BJ (cell line): ENCODE measurements at places on chromosomes 3 and 15.

DNA sequence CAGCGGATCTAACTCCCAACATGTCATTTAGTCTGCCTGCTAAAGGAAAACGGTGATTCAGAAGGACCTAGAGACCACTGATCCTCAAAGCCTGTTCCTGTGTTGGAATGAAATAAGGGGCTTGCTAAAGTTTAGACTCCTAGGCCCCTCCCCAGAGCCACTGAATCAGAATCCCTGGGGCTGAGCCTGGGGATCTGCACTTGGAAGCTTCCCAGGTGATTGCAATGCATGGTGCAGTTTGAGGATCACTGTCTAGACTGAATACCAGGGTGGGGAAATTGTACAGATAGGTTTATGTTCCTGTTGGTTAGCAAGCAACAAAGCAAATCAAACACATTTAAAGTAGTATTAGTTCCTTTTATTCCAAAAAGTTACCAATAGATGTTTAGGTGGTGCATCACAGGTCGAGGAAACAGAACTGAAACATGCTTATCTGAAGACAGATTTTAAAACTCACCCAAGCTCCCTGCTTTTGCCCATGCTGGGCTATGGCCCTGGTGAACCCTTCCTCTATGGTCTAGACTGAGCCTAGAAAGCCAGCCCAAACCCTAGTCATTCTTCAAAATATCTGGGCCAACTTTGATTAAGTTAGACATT, 29.6 kb upstream of the SPTBN5 start:
- no peak for DNase-seq

DNA sequence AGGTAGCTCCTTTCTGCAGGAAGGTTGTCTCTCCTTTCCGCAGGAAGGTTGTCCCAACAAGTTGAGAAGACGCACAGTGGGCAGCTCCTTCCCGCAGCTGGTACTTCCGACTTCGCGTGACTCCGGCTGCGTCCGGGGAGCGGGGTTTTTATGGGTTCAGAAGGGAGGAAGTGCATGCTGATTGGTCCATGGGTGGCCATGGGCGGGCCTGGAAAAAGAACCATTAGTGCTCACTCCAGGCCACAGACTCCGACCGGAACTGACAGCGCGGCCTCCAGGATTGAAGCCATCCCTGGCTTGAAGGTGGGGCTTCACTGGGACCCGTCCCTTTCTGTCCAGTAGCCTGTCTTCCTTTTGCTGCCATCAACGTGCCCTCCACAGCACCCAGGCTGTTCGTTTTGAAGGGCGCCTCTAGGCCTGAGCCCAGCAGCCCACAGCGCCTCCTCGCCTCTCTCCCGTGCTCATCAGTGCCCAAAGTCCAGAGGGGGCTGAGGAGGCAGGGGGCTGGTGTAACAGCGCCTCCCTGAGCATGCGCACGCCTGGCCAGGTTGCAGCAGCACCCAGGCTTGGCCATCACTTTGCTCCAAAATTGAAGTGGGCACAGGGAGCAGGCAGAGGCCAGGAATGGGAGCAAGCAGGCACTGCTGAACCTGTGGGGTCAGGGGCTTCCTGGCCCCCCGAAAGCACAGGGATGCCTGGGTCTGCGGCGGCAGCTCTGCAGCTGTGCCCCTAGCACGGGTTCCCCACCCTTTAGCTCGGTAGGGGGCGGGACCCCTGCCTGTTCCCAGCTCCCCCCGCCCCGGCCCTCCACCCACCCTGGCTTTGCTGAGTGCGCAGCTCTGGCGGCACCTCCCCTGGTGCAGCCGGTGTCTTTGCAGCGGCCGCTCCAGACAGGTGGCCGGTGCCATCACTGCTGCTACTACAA, 330.6 kb upstream of the MCTP2 start:
- no peak for DNase-seq

GRCh38 chr3:172648747-172649146, 62.1 kb downstream of the NCEH1 start:
- DNase-seq = no peak

DNA sequence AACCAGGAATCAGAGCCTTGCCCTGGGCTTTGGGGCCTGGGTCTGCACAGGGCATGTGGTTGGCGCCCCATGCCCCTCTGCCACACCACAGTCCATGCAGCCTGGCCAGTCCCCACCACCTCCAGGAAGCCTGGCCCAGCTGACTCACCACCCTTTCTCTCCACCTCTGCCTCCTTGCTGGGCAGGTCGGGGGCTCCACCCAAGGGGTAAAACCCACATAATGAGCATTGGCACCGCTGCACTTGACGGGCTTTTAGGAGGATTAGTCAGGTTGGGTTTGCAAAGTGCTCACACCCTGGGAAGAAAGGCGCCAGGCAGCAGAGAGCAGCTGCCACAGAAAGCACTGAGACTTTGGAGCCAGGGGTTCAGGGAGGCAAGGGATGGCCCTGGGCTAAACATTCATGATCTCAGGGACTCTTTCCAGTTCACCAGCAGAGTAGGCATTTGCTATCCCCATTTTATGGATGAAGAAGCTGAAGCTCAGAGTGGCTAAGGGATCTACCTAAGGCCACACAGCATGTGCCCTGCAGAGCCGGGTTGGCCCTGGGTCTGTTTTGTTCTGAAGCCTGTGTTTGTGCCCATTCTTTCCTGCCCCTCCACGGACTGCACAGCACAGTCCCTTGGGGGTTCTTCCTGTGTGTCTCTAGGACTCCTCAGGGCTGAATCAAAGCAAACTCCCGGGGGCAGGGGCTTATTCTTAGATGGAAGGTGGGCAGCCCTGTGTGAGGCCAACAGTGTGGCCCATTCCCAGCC, 113.4 kb downstream of the ETFA start:
- DNase-seq = no peak

GRCh38 chr15:75659928-75660645, 12.4 kb downstream of the SNX33 start:
- no peak for DNase-seq

DNA sequence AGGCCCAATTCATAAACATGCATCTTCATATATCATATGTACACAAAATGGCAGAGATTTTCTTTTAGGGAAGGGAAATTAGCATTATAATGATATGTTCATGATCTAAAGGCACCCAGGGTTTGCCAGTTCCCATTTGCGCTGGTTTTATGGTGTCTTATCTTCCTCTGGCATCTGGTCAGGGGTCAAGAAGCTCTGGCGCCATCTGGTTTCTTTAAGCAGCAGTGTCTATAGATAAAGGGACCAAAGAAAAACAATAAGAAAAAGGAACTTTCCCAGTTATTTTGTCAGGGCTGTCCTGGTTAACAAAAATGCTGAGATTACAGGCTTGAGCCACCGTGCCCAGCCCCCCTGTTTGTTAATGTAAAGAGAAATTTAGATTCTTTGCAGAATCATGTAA, 3.3 kb upstream of the DCP1A start:
- DNase-seq = no peak

GRCh38 chr15:63348392-63348791, 33.3 kb downstream of the CA12 start:
- no peak for DNase-seq

DNA sequence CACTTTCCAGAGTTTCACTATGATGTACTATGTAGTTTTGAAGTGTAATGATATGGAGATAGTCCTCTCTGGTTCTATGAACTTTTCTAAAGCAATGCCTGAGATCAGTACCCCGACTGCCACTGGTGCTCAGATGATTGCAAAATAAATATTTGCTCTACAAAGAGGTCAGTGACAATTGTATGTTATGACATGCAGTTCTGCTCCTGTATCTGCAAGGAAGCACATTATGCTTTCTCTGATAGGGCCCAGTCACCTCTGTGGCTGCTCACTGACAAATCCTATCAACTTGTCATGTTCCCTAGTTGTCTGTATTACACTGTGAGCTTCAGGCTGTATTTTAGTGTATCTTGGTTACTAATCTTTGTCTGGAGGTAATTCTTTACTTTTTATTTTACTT, 362.6 kb downstream of the ROBO1 start:
- DNase-seq = no peak

GRCh38 chr3:116276675-116277074, 168.6 kb downstream of the LSAMP start:
- DNase-seq = no peak

DNA sequence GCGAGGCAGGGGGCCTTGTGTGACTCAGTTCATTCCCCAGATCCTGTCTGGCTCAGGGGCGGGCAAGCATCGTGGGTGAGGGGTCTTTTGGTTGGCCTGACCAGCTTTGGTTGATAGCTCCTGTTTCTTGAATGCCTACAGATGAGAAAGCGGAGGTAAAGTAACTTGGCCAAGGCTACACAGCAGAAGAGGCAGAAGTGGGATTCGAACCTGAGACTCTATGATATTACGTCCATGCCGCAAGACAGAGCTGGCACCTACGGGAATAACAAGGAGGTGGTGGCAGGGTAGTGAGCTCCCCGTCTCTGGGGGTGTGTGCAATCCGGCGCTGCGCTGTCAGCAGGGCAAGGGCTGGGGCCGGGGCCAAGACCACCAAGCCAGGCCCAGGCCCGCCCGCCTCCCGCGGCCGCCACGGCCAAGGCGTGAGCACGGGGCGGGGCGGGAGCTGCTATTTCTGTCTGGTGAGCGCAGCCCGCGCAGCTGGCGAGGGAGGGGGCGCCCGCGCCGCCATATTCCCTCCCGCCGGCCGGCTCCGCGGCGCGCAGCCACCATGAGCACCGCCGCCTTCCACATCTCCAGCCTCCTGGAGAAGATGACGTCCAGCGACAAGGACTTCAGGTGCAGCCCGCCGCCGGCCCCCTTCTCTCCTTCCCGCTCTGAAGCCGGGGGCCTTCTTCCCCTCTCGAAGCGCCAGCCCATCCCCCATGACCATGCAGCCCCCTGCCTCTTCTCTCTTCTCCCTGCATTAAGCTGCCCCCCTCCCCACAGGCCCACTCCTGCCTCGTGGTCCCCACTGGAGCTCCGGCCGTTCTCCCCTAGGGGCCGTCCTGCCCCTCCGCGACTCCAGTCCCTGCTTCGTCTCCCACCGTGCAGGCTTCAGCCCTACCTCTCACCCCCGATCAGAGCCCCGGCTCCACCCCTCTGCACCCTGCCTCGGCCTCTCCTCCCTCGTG, at the start of gene CAND2:
TSS of gene CAND2 (plus strand) at position 510 of the 953 bp plus-strand sequence. CDS start at position 551, 41 bp downstream.
- no peak for DNase-seq

GRCh38 chr15:40325188-40325587, 1.7 kb downstream of the INAFM2 start:
- no peak for DNase-seq

DNA sequence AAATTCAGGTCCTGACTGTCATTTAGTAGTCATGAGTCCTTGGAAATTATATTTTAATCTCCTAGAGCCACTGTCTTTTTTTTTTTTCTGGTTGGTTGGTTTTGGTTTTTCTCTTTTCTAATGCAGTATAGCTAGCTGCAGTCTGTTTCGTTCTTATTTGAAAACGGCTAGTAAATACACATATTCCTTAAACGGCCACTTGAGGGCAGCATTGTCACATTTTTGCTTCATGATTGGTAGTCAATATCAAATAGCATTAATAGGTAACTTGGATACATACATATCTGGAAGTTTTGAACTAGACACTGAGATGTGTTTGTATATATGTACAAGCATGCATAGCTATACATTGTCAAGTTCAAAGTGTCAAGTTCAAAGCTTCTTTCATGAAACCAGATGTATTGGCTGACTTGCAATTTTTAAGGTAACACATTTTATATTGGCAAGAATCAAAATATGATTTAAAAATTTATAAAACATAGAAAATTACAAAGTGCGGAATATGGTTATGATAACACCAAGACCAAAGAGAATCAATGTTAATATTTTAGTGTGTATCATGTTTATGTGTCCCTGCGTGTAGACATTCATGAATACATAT, 22.5 kb downstream of the GABRA5 start:
- DNase-seq = peak; percentile 4

DNA sequence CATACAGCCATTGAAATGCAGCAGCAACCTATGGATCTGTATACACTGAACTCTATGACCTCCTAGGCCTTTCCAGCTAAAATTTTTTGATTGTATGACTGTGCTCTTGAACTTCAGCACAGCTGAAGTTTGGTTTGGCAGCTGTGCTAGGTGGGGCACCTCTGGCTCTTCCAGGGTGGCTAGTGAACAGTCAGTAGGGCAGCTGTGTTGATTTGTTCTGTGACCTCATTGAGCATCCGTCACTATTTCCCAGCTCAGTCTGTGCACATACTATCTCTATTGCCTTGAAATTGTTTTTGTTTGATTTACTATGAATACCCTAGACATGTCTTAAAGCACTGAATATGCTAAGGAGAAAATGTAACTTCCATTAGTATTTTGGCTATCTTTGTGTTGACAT, 363.2 kb upstream of the NAALADL2 start:
- DNase-seq = no peak

DNA sequence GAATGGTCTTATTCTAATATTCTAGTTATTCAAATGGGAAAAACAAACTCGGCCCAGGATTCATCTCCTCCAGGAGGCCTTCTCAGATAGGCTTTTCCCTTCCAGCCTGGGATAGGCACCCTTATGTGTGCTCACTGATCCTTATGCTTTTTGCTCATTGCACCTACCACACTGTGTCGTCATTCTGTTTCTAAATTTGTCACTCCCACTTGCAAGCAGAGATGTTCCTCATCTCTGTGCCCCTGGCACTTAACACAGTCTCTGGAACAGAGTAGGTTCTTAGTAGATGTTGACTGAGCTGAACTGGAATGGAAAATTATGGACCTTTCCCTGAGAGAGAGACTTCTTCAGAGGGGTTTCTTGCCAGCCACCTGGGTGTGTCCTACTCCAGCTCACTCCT, 18.7 kb upstream of the SPG11 start:
- DNase-seq = no peak

DNA sequence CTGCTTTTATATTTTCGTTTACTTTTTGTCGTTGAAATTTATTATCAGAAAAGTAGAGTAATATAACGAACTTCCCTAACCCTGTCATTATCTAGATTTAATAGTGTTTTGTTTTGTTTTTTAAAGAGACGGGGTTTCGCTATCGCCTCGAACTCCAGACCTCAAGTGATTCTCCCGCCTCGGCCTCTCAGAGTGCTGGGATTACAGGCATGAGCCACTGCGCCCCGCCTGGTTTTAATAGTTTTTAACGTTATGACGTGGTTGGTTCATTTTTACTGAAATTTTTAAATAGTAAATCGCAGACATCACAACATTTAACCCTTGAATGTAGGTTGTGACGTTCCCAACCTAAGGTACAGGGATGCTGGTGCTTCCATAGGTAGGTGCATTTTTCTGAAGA, 1.0 kb downstream of the NGRN start:
- no peak for DNase-seq

- no peak for DNase-seq
Measured at GRCh38 chr3:100777271-100777670, 68.0 kb downstream of the TFG start.

DNA sequence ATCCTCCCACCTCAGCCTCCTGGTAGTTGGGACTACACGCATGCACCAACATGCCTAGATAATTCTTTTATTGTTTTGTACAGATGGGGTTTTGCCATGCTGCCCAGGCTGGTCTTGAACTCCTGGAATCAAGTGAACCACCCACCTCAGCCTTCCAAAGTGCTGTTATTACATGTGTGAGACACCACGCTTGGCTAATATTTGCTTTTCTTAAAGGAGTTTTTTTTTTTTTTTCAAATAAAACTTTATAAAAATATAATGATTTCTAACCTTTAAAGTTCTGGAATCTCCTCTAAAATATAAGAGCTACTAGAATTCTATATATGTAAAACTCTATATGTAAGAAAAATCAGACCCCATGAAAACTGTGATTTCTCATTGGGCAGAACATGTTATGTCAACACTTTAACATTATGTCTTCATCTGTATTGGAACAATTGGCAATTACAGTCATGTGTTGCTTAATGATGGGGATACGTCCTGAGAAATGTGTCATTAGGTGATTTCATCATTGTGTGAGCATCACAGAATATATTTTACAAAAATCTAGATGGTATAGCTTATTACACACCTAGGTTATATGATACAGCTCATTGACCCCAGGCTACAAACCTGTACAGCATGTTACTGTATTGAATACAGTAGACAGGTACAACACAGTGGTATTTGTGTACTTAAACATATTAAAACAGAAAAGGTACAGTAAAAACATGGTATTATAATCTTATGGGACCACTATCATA, 377.0 kb downstream of the PLCL2 start:
- no peak for DNase-seq
